Right kidney (tissue), 9 donors: ENCODE measurements at places on chromosomes 13 and 19.

- DNase-seq: peak; percentile 47
Observed at GRCh38 chr13:112012016-112012704, 54.8 kb upstream of the SOX1 start.

GRCh38 chr13:52127783-52128702 lies 830 bp downstream of the NEK5 start:
- DNase-seq: peak; percentile 79

DNA sequence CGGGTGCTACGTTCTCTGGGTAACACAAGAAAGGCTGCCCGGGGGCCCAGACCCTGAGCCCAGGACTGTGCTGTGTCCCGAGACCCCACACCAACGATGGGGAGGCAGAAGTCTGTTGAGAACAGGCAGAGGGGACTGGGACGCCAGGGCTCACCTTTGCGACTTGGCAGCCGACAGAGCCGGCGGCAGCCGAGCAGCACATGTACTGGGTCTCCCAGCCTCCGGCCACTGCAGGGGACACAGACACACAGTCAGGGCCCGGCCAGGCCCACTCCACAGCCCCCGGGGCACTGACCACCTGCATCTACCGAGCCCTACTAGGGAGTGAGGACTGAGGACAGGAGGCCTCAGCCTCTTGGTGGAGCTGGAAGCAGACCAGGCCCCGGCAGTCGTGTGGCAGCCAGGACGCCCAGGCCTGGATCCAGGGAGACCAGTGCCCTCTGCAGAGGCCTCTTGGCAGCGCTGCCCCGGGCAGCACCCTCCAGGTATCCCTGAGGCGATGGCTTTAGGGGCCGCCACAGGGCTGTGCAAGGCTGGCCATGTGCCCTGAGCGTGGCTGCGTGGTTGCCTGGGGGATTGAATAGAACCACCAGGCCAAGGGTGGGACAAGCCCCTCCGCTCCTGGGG lies 5.6 kb upstream of the ATP8B3 start:
- DNase-seq: no peak

DNA sequence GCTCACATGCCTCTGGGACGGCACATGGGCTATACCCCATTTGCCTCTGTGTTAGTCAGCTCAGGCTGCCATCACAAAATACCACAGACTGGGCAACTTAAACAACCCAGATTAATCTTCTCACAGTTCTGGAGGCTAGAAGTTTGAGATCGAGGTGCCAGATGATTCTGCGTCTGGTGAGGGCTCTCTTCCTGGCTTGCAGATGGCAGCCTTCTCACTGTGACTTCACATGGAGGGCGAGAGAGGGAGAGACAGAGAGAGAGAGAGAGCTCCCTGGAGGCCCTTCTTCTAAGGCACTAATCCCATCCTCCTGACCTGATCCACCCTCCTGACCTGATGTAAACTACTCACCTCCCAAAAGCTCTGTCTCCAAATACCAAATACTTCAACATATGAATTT lies 55.0 kb downstream of the GPR12 start:
- no peak for DNase-seq

DNA sequence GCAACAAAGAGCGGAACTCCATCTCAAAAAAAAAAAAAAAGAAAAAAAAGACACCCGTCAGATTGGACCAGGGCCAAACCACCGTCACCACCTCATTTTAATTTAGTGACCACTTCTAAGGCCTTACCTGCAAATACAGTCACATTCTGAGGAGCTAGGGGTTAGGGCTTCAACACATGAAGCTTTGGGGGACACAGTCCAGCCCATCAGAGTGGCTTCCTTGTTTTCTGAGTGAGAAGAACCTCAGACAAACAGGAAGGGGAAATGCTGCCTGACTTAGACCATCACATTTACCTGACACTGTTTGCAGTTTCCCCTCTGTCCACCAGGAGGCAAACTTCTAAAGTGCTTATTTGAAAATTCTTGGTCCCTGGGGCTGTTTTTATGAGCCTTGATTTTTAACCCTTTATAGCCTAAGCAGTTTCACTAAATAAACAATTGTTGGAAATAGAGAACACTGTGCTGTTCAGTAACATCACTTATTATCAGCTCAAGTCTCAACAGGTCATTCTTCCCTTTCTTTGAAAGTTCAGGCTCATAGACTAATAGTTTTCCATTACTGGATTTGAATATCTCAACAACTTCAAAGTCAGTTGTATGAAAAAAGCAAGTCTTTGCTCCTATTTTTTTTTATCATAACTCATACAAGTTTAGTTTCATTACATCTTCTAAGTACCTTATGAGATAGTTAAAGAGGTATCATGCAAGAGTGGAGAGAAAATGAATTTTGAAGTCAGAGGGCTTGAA lies 74.9 kb upstream of the WASF3 start:
- DNase-seq: peak; percentile 52

GRCh38 chr13:39766464-39767158 lies 111.1 kb downstream of the COG6 start:
- DNase-seq: no peak

DNA sequence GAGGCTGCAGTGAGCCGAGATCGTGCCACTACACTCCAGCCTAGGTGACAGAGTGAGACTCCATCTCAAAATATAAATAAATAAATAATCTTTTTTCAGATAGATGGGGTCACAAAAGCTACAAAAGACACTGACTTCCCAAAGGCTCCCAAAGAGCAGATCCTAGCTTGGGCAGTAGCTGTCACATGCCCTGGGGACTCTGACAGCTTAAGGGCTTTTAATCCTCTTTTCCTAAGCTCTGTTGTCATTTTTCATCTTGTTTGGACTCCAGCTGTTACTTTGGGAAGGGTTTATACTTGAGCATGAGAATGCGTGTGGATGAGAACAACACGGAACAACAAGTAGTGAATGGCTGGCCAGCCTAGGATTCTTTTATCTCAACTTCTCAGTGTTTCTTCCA lies 231.7 kb downstream of the MZT1 start:
- no peak for DNase-seq
